Suppressor macrophage treated with lipopolysaccharide for 4 hours (primary cell): ENCODE measurements at places on chromosomes 1 and 21.

GRCh38 chr1:183520379-183520778 is 48.1 kb downstream of the SMG7 start:
- DNase-seq: no peak

DNA sequence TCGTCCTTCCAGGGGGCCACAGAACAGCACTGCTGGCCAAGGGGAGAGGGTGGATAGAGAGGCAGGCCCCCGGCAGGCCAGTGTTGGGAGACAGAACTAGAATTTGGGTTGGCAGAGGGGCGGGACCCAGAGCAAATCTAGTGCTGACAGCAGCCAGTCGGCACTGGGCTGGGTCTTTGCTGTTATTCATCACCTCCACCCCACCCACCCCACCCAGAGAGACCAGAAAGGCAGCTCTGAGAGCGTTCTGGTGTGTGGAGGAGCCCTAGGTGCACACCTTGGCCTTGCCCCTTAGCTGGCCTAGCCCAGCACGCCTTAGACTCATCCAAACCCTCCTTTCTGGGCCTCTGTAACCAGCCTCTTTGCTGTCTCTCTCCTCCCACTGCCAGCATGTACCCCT is 6.4 kb upstream of the PKP1 start:
- DNase-seq: no peak

GRCh38 chr1:22153660-22154437 is 11.0 kb upstream of the WNT4 start:
- DNase-seq: no peak

- DNase-seq: no peak
These were observed 26.8 kb upstream of the CNN3 start for GRCh38 chr1:94953746-94954145.

GRCh38 chr1:178124115-178124514 is 30.2 kb downstream of the RASAL2 start:
- DNase-seq: no peak

GRCh38 chr1:209383907-209384709 is 199.4 kb upstream of the CAMK1G start:
- DNase-seq: no peak
